Stimulated activated CD8-positive, alpha-beta memory T cell treated with anti-CD3 and anti-CD28 coated beads, Interleukin-4, amount 100 ng/mL, for 4 hours (primary cell): ENCODE measurements at places on chromosomes 5 and 9.

- DNase-seq = no peak
These were observed 6.0 kb downstream of the LRSAM1 start for GRCh38 chr9:127457191-127457878.

DNA sequence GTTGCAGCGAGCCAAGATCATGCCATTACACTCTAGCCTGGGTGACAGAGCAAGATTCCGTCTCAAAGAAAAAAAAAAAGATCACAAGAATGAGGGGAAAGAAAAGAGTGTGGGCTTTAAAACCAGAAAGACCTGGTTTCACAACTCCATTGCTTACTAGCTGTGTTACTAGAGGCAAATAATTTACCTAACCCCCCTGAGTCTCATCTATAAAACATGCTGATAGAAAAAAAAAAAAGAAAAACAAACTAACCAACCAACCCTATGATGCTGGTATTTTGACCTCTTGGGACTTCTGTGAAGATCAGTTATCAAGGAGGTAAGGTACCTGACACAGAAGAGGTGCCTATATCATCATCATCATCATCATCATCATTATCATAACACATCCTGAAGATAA lies 60.2 kb upstream of the UBTD2 start:
- DNase-seq = no peak

GRCh38 chr9:107351382-107352045 lies 68.4 kb downstream of the RAD23B start:
- DNase-seq = no peak

GRCh38 chr5:142901476-142902185 lies 131.5 kb downstream of the ARHGAP26 start:
- no peak for DNase-seq

- no peak for DNase-seq
These were observed 536.0 kb downstream of the NR2F1-AS1 start for GRCh38 chr5:93044859-93045666.

DNA sequence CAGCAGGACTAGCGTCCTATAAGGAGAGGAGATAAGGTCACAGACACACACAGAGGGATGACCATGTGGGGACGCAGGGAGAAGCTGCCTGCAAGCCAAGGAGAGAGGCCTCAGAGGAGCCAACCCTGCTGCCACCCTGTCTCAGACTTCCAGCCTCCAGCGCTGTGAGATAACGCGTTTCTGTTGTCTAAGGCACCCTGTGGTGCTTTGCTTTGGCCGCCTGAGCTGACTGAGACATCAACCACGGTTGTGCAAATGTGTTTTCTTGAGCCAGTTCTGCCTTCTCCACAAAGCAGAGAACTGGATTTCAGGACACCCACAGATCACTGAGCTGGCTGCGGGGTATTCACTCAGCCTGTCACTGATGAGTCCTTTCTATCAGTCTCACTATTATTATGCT lies 149.1 kb downstream of the NXNL2 start:
- DNase-seq = no peak

DNA sequence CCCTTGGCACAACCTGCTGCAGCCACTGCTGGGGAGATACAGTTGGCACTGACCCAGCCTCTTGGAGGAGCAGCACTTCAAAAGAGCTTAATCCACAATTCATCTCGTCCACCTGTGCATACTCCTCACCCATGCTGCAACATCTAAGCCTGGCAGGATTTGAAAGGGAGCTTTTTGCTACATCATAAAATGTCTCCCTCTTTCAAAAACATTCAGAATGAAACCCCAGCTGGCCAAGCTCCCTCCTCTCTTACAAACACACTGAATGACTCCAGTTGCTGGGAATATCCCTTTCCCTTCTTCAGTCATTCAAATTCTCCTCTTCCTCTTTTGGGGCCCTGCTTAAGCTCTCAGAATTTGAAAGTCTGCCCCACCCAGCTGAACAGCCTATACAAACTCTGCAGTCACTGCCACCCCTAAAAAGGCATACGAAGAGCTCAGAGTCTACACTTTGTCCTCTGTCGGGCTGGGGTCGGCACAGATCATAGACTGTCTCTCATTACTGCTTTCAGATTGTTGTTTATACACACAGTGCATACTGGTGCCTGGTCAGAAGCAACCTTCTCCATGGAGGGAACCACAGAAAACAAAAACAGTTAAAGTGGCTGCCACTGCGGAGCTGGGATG lies 8.8 kb upstream of the C5orf15 start:
- no peak for DNase-seq

GRCh38 chr5:148454576-148454975 lies 70.8 kb downstream of the FBXO38 start:
- no peak for DNase-seq
